ENCODE measurements at places on chromosomes 2 and 18.
A peak's percentile ranks its signal among the peaks of the same experiment; 100 is the strongest.

GRCh38 chr18:2969695-2970094, 43.2 kb downstream of the LPIN2 start:
- DNase-seq: no peak

GRCh38 chr2:176601066-176601465, 331.8 kb downstream of the MTX2 start:
- no peak for DNase-seq

DNA sequence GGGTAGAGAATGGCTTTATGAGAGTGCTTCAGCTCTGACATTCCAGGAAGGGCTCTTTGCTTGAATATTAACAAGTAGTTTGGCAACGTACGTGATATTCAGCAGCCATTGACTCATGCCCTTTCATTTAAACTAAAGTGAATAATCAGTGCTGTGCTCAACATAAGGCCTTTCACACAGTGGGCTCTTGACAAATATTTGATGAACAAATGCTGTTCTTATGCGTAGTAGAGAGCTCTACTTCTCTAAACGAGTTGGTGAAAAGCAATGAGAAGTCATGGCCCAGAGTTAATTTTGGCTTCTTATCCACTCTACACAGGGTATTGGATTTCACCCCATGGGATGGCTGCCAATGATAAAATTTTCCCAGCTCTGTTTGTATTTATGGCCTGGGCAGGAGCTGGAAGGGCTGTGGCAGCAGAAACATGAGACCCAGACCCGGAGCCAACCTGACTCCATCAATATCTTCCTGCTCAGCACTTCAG, 338.9 kb downstream of the CCDC85A start:
- no peak for DNase-seq

DNA sequence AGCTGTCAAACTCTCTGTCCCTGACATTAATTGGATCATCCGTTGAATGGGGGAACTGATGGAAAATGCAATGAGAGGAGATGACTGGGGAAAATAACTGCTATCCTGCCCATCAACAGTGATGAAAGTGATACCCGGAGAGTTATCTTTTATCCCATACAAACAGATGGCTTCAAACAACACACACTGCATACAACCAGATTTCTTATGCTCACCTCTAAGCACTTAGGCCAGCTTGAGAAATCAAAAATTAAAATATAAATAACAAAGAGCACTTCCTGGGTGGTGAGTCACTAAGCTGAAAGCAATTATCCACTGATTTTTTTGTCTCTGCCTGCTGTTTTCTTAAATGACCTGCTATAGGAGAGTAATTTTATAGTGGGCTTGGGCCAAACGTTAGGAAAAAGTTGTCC, 237.6 kb upstream of the RGPD4 start:
- no peak for DNase-seq

DNA sequence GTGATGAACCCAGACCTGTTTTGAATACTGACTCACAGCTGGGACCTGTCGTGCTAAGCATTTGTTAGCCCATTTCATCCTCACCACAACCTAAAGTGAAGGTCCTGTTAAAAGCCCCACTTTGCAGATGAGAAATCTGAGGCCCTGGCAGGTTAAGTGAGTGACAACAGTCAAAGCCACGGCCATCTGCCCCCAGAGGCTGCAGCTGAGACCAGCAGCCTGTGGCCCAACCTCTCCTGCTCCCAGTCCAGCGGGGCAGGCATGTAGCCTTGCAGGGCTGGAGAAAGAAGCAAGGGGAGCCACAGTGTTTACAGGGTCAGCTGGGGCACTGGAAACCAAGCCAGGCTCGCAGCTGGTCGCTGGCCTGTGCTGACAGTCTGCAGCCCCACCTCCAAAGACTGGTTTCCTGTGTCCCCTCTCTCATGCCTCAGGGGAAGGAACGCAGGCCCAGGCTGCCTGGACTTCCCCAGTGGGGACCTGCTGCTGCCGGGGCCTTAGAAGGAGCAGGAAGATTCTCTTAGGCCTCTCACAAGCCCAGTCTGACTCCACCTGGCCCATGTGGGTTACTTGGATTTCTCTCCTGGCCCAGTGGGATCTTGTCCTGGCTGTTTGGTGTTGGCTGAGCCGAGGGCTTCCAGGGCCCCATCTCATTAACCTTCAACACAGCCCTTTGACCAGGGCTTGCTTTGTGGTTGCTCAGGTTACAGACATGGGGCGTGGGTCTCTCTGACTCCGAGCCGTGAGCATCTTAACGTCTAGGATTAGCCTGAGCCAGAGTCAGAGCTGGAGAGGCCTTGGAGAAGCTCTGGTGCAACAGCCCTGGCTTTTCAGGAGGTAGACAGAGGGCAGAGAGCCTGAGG, 1.7 kb downstream of the INPP5D start:
- DNase-seq: peak; percentile 86

GRCh38 chr2:166135849-166136258, 8.0 kb upstream of the SCN1A start:
- DNase-seq: no peak
